ENCODE measurements at places on chromosomes 4 and X.
A peak's percentile ranks its signal among the peaks of the same experiment; 100 is the strongest.

DNA sequence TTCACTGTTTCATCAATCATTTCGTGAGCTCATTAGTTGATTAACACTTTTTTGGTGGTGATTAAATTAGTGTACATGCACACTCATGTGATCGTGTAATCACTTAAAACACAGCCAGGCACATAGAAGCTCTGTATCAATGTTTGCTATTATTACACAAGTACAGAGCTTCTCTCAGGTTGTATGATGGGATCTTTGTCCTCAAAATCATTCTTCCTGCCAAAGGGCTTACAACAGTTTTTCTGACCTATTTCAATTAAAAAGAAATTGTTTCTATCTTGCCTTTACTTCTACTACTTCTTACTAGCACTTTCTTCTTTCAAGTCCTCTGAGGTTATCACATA is 145.1 kb downstream of the AMELX start:
- DNase-seq, result no peak

DNA sequence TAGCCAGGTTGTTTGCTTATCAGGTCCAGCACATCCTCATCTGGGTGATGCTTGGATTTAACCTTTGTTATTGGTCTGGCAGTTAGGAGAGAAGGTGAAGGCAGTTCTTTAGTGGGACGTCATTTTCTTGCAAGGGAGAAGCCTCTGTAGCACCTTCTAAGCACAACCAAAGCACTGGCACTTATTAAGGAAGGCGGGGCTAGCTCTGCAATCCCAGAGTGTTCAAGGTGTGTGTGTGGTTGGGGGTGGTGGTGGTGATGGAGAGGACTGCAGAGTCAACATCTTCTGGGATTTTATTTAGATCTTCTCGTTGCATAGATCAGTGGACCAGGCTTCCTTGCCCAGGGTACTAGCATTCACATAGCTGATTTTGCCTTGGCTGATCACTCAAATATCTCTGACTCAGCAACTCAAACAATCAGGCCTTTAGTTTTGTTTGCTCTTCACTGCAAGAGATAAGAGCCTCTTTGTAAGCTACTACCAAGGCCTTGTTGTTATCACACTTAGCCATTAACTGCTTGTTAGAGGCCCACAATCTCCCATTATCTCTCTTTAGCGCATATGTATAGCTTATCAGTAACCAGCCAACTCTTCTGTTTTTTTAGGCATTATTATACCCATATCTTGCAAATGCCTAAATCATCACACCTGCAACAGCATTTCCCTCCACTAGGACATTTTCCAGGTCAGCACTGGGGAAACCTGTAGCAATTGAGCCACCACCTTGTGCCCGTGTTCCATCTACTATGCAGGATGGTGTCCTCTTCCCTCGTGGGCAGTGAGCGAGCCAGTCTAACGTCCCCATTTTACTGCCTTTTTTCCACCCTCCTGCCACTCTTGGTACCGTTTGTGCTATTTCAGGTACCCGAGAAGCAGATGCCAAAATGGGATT is 36.5 kb upstream of the LINC00632 start:
- DNase-seq, result no peak

DNA sequence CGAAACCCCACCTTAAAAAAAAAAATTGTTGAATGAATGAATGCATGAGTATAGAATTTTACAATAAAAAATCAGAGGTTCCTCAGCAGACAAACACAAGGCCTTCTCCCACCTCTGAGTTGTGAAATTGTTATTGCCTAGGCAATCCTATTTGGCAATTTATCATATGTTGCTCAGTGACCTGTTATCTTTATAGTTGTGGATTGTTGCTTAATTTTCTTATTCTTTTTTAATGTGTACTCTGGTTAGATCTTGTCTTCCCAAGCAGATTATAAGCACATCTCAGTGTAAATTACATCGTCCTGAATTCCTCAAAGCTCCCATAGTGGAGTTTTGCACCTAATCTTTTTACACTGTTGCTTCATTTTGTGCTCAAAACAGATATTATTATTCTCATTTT is 71.9 kb downstream of the RBM47 start:
- DNase-seq, result no peak

DNA sequence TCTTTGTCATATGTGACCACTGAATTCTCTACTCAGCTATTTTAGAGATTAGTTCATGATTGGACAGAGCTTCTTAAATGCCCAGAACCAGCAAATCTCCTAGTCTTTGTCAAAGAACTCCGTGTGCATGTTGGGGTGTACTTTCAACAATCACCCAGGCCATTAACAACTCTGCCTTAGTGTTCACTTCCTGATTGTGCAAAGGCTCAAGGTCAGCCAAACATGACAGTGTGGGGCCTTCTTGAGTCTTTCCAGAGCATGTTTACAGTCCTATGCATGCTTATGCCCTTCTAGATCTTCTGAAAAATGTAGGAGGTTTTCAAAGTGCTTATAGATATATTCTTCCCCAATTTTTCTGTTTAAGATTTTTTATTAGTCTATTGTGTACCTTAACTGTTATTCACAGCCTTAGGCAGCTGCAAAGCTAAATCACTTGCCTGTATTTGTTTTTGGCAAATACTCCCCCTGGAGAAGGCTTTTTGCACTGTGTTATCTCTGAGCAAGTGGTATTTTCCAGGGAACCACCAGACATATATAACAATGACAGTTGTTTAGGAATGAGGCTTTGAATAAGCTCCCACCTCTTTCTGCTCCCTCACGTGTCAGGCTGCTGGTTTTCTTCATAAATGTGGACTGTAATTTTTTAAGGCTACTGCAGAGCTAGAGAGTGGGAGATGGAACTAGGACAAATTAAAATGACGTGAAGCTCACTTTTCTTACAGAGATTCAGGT is 24.0 kb upstream of the DRP2 start:
- no peak for DNase-seq

- no peak for DNase-seq
These were observed 44.7 kb downstream of the ATP1B4 start for GRCh38 chrX:120406638-120407037.

DNA sequence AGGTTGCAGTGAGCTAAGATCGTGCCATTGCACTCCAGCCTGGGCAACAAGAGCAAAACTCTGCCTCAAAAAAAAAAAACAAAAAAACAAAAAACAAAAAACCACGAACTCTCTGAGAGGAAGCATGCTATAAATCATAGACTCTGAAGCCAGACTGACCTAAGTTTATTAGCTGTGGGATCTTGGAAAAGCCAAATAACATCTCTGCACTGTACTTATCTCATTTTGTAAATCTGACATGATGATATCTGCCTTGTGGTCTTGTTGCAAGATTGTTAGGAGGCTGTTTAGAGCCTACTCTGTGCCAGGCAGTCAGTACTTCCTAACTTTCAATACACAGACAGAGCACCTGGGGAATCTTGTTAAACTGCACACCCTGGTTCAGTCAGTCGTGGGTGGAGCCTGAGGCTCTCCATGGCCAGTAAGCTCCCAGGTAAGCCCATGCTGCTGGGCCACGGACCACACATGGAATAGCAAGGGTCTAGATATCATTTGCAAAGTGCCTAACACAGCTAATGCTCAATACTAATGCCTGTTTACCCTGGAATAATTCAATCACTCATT is 107.6 kb upstream of the SMIM10 start:
- DNase-seq, result peak; percentile 62

DNA sequence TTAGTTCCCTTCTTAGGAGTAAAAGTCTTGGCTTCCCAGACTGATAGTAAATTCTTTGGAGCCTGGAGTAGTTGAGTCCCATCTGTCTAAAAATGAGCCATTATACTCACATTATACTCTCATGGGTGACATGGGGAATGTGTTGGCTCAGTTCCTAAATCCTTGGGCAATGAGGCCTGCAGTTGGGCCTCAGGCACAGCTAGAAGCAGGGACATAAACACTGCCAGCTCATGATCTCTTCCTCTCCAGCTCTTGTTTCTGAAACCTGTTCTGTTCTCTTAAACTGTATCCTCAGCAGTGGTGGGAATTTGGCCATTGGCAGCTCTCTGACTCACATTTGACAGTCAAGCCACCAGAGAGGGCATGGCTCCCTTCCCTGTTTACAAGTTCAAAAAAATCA is 212.5 kb downstream of the SPATA18 start:
- DNase-seq, result no peak

DNA sequence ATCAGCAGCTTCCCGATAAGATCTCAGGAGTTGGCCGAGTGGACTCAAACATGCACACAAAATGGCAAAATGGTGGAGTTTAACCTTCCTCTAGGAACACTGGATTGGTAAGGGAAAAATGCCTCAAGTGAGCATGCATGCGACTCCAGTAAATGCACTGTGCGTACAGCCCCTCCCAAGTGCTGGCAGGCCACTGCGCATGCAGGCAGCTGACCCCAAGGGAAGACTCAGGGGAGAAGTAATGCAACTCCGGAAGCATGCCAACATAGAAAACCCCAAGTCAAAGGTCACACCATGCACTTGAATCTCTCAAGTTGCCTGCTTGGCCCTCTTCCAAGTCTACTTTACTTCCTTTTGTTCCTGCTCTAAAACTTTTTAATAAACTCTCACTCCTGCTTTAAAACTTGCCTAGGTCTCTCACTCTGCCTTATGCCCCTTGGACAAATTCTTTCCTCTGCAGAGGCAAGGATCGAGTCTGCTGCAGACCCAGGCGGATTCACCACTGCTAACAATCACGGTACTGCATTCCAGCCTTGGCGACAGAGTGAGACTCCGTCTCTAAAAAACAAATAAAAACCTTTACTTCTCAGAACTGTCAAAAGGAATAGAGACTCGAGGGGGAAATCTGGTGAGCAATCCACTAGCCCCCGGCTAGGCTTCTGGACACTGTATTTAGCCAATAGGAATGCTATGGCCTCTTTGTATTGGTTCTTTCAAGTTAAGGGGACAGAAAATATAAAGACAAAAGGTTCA is 33.5 kb downstream of the NYX start:
- DNase-seq, result no peak

- DNase-seq, result no peak
These were observed 531.7 kb upstream of the FTHL17 start for GRCh38 chrX:31603411-31604120.

Measured in islet precursor cell (in vitro differentiated cells).